ENCODE measurements at places on chromosomes 5 and 9.

GRCh38 chr9:82651474-82651873 lies 411.5 kb downstream of the RASEF start:
- no peak for DNase-seq

GRCh38 chr9:122819326-122819725 lies 9.1 kb downstream of the PDCL start:
- no peak for DNase-seq

DNA sequence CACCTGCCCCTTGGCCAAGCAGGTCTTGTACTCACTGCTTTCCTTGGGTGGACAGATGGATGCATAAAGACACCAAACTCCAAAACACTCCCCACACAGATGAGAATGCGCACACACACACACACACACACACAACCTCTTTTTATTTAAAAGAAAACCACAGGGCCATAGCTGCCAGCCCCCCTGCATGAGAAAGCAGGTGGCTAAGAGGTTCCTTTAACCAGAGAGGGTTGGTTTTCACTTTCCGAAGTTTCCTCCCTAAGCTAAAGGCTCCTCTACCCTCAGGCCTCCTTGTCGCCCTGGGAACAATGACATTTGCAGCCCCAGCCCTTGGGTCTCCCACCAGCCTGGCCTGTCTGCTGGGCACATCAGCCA lies 11.1 kb downstream of the NR5A1 start:
- DNase-seq, result no peak

GRCh38 chr5:52523701-52524100 lies 264.0 kb upstream of the ITGA1 start:
- no peak for DNase-seq

GRCh38 chr5:54882101-54882500 lies 103.3 kb downstream of the ESM1 start:
- no peak for DNase-seq

DNA sequence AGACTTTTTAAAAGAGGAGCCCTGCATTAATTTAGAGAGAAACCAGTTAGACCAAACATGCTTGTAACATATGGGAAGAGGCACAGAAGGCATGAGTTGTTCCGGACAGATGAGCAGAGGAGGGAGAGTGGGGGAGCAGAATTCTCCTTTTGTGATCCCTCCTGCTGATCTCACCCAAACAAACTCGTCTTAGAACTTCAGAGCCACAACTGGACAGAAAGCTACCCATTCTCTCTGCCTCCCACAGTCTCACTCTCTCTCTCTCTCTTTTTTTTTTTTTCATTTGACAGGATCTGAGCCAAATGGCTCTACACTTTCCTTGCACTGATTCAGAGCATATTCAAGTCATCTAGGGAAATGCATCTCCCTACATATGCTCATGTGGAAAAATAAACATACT lies 196.0 kb upstream of the PAPPA start:
- no peak for DNase-seq

GRCh38 chr5:142805339-142805738 lies 35.2 kb downstream of the ARHGAP26 start:
- no peak for DNase-seq

DNA sequence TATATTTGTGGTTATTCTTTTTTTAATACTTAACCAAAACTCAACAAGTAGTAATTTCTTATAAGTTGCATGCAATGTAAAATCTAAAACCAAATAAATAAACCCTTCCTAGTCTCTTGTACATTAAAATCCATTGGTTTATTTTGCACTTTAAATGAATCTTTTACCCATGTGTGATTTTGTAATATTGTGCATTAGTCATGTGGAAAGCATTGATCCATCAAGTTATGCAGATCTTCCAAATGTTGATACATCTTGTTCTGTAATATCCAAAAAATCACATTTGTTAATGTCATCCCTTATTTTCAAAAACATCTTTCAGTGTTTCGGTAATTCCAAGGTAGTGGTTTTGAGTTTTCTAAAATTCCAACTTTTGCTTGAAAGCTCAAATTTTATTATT lies 63.3 kb downstream of the CWC27 start:
- DNase-seq, result no peak

DNA sequence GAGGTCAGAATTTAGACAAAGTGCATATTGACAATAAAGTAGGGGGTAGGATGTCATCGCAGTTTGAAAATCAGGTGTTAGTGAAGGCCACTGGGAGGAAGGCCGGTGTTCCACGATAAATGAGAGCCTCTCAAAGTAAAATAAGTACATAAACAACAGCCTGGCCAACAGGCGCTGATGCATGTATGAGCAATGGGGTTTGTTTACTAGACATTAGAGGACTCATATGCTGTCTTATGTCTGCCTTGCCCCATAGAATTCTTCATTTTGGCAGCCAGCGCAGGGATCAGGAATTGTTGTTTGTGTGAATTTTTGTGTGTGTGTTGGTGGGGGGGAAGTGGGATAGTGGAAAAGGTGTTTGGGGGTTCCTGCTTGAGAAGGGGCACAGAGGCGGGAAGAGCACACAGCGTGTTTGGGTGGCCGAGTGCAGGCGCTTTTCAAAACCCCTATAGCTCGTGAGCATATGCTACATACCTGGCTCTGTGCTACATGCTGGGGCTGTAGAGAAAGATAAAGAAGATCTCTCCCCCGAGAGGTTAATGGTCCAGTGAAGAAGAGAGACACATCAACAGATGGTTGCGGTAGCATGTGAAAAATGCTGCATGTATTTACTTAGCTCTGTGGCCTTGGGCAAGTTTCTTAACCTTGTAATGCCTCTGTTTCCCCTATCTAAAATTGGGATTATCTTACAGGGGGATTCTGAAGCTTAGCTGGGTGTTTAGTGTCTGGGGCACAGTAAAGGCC lies 11.5 kb downstream of the SNX30 start:
- DNase-seq, result no peak

DNA sequence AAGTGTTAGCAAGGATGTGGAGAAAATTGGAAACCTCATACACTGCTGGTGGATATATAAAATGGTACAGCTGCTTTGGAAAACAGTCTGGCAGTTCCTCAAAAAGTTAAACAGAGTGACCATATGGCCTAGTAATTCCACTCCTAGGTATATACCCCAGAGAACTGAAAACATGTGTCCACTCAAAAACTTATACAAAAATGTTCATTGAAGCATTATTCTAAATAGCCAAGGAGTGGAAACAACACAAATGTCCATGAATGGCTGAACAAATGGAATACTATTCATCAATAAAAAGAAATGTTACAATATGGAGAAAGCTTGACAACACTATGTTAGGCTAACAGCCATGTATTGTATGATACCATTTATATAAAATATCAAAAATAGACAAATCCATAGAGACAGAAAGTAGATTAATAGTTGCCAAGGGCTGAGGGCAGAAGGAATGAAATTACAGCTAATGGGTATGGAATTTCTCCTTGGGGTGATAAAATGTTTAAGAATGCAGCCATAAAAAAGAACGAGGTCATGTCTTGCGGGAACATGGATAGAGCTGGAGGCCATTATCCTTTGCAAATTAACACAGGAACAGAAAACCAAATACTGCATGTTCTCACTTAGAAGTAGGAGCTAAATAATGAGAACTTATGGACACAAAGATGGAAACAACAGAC lies 33.6 kb upstream of the FBP1 start:
- DNase-seq, result no peak

- DNase-seq, result no peak
Observed at GRCh38 chr5:17187011-17187785, 30.2 kb upstream of the BASP1 start.

GRCh38 chr5:165630261-165630778 lies 2124.9 kb downstream of the MAT2B start:
- DNase-seq, result no peak

DNA sequence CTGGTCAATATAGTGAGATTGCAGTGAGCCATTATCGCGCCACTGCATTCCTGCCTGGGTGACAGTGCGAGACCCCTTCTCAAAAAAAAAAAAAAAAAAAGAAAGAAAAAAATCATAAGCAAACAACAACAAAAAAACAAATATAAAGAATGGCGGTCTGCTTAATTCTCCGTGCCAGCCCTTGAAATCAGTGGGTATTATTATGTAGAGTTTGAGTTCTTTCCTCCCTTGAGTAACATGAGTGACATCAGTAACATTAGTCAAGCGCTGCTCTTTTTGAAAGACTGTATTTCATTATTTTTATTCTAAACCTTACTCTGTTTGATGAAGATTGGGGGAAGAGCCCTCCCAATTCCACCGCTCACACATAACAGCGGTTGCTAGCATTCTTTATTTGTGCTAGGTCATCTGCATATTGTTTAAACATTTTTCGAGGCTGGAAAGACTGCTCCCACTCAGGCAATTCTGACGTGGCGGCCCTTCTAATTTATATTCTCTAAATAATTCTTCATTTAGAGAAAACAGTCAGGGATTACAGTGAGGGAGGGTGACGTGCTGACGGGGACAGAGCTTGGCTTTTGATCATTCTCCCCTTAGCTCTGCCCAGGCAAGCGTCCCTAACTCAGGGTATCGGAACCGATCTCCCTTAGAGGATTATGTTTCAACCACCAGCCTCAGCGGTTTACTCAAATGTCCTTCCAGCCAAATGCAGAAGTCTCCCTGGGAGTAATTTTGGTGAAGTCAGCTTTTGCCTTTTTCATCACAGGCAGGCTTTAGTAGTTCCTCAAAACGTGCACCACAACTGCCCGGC lies 860 bp upstream of the MARCHF6 start:
- DNase-seq, result peak; percentile 67

GRCh38 chr5:121377461-121377860 lies 474.2 kb upstream of the FTMT start:
- no peak for DNase-seq

GRCh38 chr5:171893290-171893886 lies 107.8 kb downstream of the SMIM23 start:
- no peak for DNase-seq

DNA sequence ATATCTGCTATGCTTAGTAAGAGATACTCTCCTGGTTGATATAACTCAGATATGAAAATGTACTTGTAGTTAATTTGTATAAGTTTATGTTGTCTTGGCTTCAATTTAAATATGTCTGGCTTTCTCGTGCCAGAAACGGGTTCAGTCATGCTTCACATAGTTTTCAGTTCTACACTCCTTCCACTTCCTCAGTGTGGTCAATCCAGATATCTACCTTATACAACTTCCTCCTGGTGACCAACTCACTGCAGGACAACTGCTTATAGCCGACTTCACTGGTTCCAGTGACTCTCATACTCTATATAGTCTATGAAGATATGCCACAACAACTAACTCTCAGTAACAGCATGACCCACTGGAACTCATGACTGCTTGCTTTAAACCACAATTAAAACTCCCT lies 690.4 kb downstream of the SLCO4C1 start:
- no peak for DNase-seq

GRCh38 chr5:143506836-143507552 lies 103.5 kb upstream of the NR3C1 start:
- no peak for DNase-seq

GRCh38 chr9:105697871-105698270 lies 3.5 kb downstream of the TMEM38B start:
- DNase-seq, result no peak

- DNase-seq, result no peak
Observed at GRCh38 chr9:38339496-38339895, 53.0 kb upstream of the ALDH1B1 start.

DNA sequence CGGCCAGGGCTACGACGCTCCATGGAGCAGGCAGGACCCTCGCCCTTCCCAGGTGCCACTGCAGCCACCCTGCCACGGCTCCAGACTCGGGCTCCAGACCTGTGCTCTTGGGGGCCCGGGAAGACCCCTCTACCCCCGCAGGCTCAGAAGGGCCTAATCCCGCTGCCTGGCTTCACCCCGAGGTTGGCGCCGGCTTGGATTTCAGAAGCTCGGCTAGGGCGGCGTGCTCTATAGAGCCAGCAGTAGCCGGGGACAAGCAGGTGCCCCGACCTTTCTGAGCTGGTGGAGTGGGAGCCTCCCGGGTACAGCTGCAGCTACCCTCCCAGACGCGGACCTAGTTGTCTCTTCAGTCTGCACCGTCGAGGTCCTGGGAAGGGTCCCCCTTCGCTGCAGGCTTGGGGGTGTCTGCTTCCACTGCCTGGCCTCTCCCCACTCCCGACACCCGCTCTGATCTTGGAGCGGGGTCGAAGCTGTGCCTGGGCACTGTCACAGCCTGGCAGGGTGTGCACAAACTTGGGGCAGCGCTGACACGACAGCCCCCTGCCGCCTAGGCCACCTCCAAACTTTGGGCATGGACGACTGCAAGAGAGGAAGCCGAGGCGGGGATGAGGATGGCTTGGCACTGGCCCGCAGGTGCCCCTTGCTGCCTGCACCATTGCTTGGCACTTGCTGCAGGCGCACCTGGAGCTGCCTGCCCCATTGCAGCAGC lies 1366.1 kb upstream of the CDH9 start:
- no peak for DNase-seq

- DNase-seq, result no peak
Observed at GRCh38 chr5:99033014-99033900, 104.5 kb upstream of the CHD1 start.

DNA sequence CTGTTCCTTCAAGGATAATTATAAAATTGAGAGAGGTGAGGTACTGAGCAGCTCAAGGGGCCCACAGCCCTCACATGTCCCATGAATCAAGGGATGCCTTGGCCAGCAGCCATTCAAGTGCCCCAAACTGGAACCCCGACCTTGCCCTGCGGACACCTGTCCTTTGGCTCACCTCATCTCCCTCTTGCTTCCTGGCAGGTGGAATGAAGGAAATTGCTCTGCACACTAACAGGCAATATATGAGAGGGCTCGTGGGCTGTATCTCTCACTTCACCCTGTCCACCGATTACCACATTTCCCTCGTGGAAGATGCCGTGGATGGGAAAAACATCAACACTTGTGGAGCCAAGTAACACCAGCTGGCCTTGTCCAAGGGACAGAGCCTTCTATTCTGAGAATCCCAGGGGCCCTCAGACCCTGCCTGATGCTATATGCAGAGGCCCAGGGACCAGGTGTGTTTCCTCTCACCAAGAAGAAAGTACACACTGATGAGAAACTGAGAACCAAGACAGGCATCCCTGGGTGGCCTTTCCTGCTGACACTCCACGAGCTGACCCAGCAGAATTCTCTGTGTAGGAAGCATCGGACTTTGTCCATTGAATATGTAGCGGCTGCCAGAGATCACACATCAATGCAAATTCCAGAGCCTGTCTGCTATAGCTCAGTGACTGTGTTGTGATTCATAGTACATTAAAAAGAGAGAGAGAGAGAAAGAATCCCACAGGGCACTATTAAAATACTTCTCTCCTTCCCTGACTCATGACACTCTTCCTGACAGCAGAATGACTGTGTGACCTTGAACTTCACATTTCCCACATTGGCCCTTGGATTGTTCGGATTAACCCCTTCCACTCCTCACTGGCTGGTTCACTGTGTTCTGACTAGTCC lies 92.6 kb downstream of the LIFR start:
- DNase-seq, result no peak

DNA sequence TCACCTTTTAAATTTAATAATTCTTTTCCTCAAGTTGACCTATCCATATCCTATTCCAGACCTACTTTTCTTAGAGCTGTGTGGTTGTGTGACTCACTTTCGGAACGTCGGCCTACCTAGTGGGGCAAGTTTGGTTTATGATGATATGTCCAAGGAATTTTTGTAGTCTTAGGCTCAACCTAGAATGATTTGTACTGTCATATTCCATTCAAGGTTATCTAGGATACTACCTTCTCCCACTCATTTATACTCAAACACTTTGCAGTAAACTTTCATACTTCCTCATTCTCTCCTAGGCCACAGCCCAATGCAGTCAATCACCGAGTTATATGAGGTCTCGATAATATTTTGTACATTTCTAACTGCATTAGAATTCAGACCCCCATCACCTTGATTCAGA lies 61.9 kb downstream of the PIK3R1 start:
- no peak for DNase-seq

All from DMS79 treated with DMSO at 0.1 percent for 48 hours (cell line).